ENCODE measurements at places on chromosomes 5 and 9.
A peak's percentile ranks its signal among the peaks of the same experiment; 100 is the strongest.

- DNase-seq, result no peak
These were observed 55.3 kb upstream of the SLCO6A1 start for GRCh38 chr5:102554082-102554481.

DNA sequence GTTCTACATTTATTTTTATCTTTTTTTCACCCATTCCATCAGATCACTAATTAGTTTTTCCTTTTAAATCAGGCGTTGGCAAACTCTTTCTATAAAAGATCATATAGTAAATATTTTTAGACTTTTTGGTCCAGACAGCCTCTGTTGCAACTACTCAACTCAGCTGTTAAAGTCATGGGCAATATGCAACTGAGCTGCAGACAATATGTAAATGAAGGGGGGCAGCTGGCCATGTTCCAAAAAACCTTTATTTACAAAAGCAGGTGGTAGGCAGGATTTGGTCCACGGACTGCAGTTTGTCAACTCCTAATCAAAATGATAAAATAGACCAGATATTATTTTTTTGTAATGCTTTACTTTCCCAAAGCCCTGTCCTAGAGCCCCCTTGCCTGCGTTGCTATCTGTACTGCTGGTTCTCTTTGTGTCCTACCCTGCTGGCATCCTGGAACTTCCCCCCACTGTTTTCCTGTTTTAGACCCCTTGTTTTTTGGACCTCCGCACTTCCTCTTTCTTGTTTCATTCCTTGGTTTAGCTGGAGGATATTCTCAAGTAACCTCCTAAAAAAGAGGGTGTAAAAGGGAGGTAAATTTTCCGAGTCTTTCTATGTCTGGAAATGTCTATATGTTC is 24.7 kb upstream of the TNFSF8 start:
- no peak for DNase-seq

GRCh38 chr9:69932901-69933300 is 110.7 kb upstream of the MAMDC2 start:
- DNase-seq, result no peak

GRCh38 chr9:116990592-116990991 is 303.5 kb downstream of the TRIM32 start:
- DNase-seq, result no peak

GRCh38 chr5:179306191-179307012 is 38.9 kb downstream of the ADAMTS2 start:
- no peak for DNase-seq

DNA sequence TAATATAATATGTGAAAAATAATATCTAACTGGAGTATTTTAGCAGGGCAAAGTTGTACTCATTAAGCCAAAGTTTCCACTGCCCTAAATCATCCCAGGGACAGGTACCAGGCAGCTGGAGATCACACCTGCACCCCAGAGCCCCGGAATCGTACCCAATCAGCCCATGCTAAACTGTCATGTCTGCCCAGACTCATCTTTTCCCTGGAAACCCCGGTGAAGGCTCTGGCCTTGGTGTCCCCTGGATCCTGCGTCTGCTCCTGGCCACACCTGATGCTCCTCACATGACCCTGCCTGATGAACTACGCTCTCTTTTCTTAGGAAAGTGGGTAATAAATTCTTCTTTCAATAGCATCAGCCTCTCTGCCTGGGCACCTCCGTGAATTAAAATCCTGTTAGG is 15.6 kb upstream of the IRX2 start:
- DNase-seq, result no peak

DNA sequence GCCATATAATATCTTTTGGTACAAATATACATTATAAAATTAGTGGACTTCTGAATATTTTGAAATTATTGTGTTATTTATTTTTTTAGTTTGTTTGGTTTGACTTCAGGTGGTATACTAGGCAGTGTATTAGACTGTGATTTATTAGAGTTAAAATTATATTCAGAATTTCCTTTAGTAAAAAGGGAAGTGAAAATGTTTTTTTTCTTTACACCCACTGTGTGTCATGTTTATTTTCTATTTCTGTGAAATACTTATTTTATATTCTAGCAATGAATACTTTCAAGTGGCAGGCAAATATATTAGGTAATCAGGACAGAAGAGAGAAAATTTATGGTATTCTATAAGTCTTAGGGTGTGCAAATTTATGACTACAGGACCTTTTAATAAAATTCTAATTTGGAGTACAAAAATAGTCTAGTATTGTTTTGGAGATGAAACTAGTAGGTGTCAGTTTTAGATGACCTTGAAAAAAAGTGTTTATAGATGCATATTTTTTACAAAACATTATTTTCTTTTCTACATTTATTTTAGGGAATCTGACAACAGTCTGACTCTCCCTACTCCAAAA is 8.8 kb downstream of the CSNK1G3 start:
- no peak for DNase-seq

DNA sequence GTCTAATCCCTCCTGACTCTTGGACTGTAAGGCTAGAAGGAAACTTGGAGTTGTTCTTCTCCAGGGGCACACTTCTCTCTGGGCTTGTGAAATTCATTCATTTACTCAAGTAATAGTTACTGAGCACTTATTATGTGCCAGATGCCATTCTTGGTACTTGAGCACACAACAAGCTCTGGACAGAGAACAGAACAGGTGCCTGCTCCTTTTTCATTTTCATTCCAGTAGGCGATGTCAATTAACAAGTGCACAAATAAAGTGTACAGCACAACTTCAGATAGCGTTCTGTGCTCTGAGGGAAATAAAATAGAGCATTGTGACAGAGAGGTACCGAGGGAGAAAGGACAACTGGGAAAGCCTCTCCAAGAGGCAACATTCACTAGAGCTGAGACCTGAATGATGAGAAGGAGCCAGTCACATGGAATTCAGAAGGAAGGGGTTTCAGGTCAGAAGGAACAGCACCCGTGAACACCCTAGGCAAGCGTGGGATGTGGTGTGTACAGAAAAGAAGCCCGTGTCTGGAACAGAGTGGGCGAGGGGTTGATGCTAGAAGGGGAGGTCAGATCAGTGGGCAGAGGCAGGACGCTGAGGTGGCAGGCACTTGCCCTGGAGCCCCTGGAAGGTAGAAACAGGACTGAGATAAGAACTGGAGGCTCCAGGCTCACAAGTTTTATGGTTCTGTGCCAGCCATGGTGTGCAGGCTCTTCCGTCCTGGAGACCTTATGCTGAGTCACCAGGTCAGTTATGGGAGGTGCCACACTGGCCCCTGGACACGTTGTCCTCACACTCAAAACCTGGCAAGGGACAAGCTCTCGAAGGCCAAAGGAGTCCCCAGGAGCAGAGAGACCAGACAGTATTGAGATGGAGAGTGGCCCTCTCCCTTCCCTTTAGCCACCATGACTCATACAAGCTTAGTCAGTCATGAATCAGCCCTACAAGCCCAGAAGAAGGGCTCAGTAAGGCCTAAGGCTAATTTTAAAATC is 7.2 kb upstream of the ABLIM3 start:
- DNase-seq, result no peak

GRCh38 chr5:56012281-56012963 is 17.7 kb upstream of the IL6ST start:
- no peak for DNase-seq

DNA sequence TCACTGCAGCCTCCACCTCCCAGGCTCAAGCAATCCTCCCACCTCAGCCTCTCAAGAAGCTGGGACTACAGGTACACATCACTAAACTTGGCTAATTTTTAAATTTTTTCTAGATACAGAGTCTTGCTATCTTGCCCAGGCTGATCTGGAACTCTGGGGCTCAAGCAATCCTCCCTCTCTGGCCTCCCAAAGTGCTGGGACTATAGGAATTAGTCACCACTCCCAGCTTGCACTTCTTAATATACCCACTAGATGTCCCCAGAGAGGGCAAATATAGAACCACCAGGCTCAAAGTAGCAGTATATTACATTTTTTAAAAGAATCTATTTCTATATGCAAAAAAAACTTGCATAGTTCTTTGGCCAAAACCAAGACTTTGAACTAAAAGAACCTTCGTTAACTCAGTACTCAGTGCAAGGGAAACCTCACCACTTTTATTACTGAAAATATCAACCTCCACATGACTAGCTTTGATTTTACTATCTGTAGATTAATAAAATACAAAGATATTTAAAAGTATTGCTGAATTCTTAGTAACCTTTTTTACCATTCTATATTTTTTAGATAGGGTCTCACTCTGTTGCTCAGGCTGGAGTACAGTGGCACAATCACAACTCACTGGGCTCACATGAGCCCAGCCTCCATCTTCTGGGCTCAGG is 25.8 kb upstream of the HSD17B3 start:
- DNase-seq, result peak; percentile 2

DNA sequence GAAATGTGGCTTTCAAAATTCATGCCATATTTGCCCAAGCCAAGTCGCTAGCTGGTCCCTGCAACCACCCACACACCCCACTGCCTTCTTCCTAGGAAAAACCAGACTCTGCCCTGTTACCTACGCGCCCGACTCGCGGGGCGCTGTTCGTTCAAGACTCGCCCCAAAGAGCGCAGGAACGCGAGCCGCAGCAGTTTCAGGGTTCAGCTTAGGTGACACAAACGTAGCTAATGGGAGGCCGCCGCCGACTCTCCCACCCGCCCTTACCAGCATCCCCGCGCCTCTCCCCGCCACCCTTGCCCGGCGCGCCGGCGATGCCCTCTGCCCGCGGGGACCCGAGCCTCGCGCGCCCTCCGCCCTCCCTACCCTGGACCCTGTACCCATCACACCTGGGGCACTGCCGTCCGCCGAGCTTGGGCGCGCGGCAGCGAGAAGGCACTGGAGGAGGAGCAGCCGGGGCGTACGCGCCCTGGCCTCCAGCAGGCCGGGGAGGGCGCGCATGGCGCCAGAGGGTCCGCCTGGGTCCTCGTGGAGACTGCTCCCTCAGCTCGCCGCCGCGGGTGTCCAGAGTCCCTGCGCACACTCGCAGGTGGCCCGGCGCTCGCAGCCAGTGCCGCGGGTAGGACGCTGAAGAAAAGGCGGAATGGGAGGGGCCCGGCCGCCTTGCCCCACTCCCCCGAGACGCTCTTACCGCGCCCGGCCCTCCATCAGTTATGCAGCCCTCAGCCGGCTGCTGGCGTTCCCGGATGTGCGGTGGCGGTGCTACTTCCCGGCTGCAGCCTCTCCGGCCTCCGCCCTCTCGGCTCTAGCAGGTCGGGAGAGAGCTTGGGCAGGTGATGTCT is at the start of gene EMB:
Gene EMB, minus strand, starts transcription at position 638 of the 842 bp plus-strand sequence. Its CDS starts 137 bp downstream, at position 501.
- peak; percentile 70 for DNase-seq
